ENCODE measurements at places on chromosomes 2 and 18.
A peak's percentile ranks its signal among the peaks of the same experiment; 100 is the strongest.

DNA sequence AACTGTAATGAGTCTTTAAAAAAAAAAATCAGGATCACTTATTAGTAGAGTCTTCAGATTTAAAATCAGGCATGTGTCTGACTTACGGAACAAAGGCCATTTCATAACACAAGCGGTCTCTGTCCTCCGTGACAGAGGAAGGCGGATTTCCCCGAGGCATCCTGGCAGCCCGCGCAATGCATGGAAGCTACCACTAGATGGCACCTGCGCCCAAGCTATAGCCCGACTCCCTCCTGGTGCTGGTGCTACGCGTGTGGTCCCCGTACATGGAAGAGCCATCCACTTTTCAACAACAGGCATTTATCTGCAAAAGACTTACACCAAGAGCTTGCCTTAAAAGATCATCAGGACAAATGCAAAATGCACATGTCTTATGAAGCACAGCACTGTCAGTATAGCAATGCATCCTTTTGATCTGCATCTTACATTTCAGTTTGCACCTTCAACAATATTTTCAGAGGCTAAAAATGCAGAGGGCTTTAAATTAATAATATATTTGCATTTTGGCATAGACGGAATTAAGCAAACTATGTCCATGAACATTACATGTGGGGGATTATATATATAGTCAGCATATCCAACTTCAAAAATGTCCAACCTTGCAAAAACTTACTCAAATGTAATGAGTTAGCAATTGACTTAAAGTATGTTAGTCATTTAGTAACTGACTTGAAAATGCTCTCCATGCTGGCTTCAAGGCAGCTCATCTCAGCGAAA, 96.0 kb downstream of the ZNF516 start:
- H3K27ac ChIP-seq, result no peak overlapping the region
- no peaks in the 10 kb centered on the region for H3K27me3 ChIP-seq
- no peaks in the 10 kb centered on the region for H3K4me1 ChIP-seq
- no peak overlapping the region for H3K4me3 ChIP-seq

DNA sequence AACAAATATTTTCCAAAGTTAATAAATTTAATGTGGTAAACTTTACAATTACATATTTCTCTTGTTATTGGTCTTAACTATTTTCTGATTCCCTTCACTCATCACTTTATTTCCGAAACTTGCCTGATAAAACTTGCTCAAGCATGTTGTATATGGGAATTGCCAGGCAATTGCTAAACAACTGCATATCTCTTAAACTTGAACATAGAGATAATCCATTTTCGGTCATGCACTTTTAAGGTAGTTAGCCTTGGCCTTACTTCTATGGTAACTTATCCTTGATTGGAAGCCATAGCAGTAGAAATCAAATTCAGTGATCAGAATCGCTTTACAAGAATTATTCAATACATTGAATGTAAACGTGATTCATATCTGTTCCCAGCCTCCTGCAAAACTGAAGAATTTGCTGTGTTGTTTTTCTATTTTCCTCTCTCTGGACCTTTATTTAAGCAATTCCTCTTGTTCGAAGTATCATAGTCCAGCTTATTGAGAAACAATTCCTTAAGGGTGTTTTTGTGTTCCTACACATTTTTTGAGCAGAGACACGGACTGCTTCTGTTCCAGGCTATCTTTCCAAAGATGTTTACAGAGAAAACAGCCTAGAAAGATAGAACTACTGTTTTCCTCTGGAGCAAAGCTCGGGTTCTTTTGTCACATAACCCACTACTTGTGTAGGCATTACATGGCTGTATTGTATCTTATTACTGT, 674.3 kb downstream of the IRS1 start:
- DNase-seq, result no peak
- H3K36me3 ChIP-seq, result no peaks in the 10 kb centered on the region
- no peak overlapping the region for H3K27ac ChIP-seq
- H3K27me3 ChIP-seq, result no peaks in the 10 kb centered on the region
- H3K4me3 ChIP-seq, result no peak overlapping the region
- no peaks in the 10 kb centered on the region for H3K4me1 ChIP-seq

DNA sequence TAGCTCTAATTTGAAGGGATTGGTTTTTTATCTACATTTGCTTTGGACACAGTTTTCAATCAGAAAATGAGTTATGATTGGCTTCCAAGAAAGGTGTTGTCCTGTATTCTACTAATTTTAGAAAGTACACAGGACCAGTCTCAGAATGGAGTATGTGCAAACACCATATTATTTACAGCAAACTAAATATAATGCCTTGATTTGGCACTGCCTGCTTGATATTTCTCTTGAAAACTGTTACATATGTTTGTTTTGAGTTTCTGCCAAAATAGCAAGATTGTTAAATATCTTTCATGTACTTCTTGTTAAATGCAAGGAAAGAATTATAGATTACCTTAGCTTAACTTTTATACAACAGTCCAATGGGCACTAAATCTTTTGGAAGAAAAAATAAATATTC, 694.9 kb downstream of the KCNJ3 start:
- no peaks in the 10 kb centered on the region for H3K36me3 ChIP-seq
- H3K27ac ChIP-seq, result no peak overlapping the region
- DNase-seq, result no peak
- no peaks in the 10 kb centered on the region for H3K4me1 ChIP-seq

DNA sequence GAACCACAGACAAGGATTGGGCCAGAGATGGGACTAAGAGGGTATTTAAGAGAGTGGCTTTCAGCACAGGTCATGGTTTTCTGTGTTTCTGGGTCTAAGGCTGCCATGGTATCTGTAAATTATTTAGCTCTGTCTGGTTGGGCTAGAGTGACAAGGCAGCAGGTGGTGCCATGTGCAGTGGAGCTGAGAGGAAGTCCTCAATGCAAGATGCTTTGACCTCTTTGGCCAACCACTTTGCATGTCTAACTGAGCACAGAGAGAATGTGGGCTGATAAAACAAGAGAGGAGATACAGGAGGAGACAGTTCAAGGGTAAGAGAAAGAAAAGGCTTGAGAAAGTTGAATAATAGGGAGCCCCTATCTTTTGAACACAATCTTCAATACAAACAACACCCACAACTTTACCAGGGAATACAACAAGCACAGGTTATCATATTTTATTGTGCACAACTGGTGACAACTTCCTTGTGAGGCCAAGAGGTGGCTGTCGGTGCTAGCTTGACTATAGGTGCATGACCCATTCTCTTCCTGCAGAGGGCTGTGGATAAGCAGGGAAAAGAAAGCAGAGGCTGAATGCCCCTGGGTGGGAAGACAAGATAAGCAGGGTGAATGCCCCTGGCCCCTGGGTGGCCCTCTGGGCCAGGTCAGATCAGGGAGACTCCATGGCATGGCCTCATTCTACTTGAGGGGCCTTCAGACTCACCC, 12.3 kb downstream of the FLACC1 start:
- no peaks in the 10 kb centered on the region for H3K4me1 ChIP-seq
- H3K4me3 ChIP-seq, result no peak overlapping the region
- H3K27me3 ChIP-seq, result no peaks in the 10 kb centered on the region
- no peak for DNase-seq

GRCh38 chr18:9708434-9709303, 568 bp downstream of the RAB31 start:
- H3K4me3 ChIP-seq, result peak overlapping the region; percentile 47
- no peak overlapping the region for H3K27ac ChIP-seq
- peaks cover 8% of the 10 kb centered on the region for H3K4me1 ChIP-seq
- H3K36me3 ChIP-seq, result no peaks in the 10 kb centered on the region
- no peak for DNase-seq
- H3K27me3 ChIP-seq, result peaks cover 15% of the 10 kb centered on the region

- H3K4me3 ChIP-seq, result no peak overlapping the region
- H3K27ac ChIP-seq, result no peak overlapping the region
- no peak for DNase-seq
- no peaks in the 10 kb centered on the region for H3K27me3 ChIP-seq
Observed at GRCh38 chr18:32629981-32630700, 142.7 kb downstream of the KLHL14 start.

GRCh38 chr18:64055019-64055418, 85.1 kb downstream of the SERPINB8 start:
- no peak for DNase-seq
- no peak overlapping the region for H3K4me3 ChIP-seq
- no peaks in the 10 kb centered on the region for H3K27me3 ChIP-seq
- H3K4me1 ChIP-seq, result no peaks in the 10 kb centered on the region
- no peaks in the 10 kb centered on the region for H3K36me3 ChIP-seq
- no peak overlapping the region for H3K27ac ChIP-seq

- no peaks in the 10 kb centered on the region for H3K36me3 ChIP-seq
- no peak for DNase-seq
- no peaks in the 10 kb centered on the region for H3K27me3 ChIP-seq
- H3K4me1 ChIP-seq, result no peaks in the 10 kb centered on the region
Observed at GRCh38 chr2:62263076-62263715, 67.3 kb downstream of the B3GNT2 start.

DNA sequence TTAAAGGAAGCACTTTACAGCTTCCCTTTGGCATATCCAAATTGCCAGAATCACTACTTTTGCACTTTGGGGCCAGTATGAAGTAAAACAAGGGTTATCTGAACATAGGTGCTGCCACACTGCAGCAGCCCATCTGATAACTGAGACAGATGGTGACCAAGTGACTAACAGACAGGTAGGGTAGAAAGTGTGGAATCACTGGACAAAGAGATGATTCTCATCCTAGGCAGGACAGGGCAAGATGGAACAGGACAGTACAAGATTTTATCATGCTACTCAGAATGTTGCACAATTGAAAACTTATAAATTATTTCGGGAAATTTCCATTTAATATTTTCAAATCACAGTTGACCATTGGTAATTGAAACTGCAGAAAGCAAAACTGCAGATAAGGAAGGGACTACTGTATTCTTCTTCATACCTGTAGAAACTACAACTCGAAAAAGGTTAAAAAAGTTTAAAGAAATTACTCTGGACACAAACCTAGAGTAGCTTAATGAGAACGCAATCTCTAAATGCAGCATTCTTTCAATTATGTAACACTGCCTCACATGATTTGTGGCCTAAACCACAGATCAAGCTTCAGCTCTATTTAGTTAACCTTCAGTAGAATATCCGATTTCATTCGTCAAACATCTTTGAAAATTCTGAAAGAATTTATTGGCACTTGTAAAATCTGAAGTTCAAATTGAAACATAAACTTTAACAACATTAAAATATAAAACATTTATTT, 31.4 kb downstream of the HEATR5B start:
- H3K4me3 ChIP-seq, result no peak overlapping the region
- DNase-seq, result no peak
- H3K27ac ChIP-seq, result no peak overlapping the region
- H3K36me3 ChIP-seq, result peaks cover 50% of the 10 kb centered on the region

- no peak for DNase-seq
- H3K36me3 ChIP-seq, result no peaks in the 10 kb centered on the region
- no peak overlapping the region for H3K27ac ChIP-seq
- no peaks in the 10 kb centered on the region for H3K4me1 ChIP-seq
Observed at GRCh38 chr2:227565080-227565479, 33.6 kb upstream of the SCYGR2 start.

DNA sequence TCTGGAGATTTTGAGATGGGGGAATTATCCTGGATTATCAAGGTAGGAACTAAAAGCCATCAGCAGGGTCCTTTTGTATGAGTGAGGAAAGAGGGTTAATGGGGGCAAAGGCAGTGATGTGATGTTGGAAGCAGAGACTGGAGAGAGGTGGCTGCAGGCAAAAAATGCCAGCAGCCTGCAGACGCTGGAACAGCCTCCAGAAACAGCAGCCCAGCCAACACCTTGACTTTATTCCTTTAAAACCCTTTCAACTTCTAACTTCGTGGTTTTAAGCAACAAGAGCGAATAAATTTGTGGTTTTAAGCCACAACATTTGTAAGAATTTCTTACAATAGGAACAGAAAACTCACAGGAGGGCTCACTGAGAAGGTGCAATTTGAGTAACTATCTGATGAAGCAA, 523.1 kb upstream of the HS6ST1 start:
- no peaks in the 10 kb centered on the region for H3K27me3 ChIP-seq
- H3K36me3 ChIP-seq, result no peaks in the 10 kb centered on the region
- DNase-seq, result no peak
- no peak overlapping the region for H3K4me3 ChIP-seq
- H3K27ac ChIP-seq, result no peak overlapping the region

DNA sequence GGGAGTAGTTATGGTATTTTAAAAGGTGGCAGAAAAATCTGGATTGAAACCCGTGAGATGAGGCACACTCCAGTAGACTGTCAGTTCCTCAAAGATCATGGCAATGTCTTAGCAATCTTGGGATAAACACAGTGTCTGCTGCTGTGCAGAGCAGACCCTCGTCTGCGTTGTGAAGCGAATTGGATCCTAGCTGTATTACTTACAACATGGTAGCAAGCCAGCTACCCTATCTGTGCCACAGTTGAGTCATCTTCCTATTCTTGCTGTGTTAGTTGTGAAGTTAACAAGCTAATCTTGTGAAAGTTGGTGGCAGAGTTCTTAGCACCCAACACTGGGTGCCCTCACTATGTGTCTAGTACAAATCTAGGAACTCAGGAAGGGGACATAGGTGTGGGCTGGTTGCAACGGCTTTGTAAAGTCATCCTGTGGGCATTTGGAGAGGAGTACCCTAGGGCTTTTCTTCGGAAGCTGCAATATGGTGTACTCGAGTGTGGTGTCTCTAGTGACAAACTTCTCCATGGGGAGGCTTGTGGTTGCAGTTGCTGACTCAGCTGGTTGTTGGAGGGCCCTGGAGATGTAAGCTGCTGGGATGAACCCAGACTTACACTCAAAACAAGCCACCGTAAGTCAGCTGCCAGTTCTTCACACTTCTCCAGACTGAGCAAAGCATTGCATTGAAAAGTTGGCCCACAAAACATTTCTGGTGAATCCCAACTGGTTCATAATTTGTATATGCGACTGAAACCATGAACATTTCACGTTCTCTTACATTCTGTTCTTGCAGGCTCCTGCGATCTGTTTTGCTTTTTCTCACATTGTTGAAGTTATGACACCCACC, 61.5 kb downstream of the ADCYAP1 start:
- no peak overlapping the region for H3K27ac ChIP-seq
- no peak for DNase-seq
- peaks cover 4% of the 10 kb centered on the region for H3K27me3 ChIP-seq
- H3K4me3 ChIP-seq, result no peak overlapping the region

- H3K27me3 ChIP-seq, result no peaks in the 10 kb centered on the region
- H3K4me3 ChIP-seq, result no peak overlapping the region
- H3K4me1 ChIP-seq, result peaks cover 3% of the 10 kb centered on the region
- H3K27ac ChIP-seq, result no peak overlapping the region
Observed at GRCh38 chr2:102002228-102002627, 10.5 kb downstream of the IL1R2 start.

DNA sequence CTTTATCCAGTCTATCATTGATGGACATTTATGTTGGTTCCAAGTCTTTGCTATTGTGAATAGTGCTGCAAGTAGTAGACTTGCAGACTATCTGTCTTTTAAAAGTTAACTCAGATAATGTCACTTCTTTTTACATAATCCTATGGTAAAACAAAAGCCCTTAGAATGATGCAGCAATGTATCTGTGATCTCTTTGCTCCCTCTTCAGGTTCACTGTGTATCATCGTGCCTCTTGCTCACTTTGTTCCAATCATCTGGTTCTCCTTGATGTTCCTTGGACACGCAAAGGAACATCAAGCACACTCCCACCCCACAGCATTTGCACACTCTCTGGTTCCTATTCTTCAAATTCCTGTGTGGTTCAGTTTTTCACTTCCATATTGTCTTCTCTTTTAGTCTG, 472.5 kb upstream of the ZNF804A start:
- H3K4me1 ChIP-seq, result no peaks in the 10 kb centered on the region
- no peak overlapping the region for H3K4me3 ChIP-seq
- DNase-seq, result no peak
- H3K27me3 ChIP-seq, result no peaks in the 10 kb centered on the region
- no peak overlapping the region for H3K27ac ChIP-seq
